ENCODE measurements at places on chromosomes 2 and 18.

GRCh38 chr2:64799592-64800252 is 146.0 kb upstream of the SERTAD2 start:
- DNase-seq = no peak

- DNase-seq = no peak
Measured at GRCh38 chr2:59204040-59204439, 962.9 kb upstream of the FANCL start.

DNA sequence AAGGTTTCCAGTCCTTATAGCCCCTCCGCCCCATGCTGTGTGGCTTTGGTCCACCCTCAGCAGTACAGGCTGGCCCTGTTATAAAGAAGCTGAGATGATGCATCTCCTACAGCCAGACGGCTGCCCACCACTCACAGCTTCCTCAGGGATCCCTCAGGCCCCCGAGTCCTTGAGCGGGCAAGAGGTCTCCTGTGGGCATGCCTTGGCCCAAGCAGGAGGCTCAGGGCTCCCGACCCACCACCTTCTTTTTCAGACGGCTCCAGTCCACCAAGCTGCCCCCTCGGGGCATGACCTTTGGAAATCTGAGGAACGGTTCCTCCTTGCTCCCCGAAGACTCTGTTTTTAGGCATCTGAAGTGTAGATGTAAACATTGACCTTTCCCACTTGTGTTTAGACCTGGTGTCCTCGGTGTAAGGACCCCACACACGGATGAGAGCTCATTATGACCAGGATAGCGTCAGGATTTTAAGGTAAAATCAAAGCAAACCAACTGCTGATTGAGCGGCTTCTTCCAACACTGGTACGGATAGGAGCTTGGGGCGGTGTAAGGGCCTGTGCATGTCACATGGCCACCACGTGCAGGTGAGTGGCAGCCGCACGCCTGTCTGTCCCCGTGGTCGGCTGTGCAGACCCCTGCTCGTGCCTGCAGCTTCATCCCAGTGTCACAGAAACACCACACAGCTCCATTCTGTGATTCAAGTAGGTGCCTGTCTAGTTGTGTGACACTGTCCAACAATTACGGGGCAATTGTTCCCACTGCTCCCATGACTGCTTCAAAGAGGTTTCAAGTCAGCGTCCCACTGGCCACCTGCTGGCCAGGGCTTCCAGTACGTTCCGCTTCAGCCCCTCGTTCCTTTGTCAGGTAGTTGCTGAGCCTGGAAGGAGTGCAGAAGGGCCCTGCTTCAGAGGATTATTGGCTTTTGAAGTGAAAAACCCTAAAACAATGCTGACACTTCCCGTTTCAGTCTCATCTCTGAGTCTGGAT is 74.7 kb downstream of the NDUFA10 start:
- DNase-seq = no peak

DNA sequence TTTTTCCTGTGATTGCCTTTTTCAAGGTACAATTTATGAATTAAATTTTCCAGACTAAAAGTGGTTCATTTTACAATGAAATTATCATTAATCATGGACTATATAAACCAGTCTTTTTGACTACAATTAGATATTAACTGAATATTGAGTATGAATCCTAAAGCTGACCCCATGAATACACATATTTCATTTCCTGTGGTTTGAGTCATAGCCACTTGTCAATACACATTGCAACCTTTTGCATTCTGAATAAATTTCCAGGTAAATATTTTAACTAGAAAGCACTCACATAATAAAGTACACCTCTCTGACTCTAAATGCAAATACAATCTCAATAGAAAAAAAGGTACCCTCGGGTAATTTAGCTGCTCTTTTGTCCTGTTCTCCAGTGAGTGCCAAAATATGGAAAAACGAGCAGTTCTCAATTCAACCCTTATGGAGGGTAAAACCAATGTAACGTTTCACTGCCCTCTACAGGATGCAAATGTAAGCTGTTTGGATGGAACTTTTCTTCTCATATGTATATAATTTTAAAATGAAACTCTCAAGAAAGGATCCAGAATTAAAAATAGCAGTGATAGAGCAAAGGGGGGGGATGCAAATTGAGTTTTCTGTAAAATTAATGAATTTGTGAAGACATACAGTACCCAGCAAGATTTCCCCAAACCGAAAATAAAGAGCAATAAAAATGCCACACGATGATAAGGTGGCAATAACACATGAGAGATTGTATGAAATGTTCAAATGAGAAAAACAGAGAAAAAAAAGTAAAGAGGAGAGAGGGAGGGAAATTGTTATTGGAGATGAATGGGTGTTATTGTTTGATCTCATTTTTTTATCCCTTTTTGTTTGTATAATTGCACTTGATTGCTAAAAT is 1795.7 kb upstream of the PIK3C3 start:
- DNase-seq = no peak

GRCh38 chr2:217275091-217275490 is 415.2 kb upstream of the TNP1 start:
- DNase-seq = no peak

- DNase-seq = no peak
Measured at GRCh38 chr2:204538182-204539018, 6.9 kb upstream of the PARD3B start.

- no peak for DNase-seq
Measured at GRCh38 chr2:20645301-20645701, 5.6 kb downstream of the HS1BP3 start.

DNA sequence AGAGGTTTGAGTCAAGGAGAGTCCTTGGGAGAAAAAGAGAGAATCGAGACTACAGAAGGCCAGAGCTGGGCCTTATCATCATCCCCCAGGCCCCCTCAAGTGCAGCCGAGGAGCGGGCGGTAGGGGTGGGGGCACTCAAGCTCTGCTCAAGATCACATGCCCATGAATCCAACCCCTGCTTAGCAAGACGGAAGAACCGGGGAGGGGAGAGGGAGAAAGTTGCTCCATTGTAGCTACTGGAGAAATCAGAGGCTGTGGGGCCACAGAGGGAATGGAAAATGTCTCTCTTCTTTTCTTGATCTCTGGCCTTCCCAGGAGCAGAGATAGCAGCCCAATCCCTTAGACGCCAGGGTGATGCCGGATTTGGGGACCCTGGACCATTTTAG is 14.6 kb downstream of the SLC4A3 start:
- no peak for DNase-seq

DNA sequence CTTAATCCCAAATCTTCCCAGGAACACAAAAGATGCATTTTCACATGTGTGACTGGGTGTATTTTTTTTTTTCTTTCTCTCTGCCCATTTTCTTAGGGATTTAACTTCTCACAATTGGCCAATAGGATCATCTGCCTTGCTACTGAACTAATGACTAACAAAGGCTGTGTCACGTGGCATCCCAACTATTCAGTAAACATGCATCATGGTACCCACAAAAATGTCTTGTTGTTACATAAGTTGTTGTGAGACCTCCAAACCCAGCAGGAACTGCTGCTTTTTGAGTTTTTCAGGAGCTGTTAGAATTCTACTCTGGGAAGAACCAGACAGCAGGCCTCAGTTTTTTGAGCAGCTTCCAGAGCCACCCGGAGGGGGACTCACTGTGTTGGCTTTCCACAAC is 31.9 kb downstream of the GAD1 start:
- DNase-seq = no peak

DNA sequence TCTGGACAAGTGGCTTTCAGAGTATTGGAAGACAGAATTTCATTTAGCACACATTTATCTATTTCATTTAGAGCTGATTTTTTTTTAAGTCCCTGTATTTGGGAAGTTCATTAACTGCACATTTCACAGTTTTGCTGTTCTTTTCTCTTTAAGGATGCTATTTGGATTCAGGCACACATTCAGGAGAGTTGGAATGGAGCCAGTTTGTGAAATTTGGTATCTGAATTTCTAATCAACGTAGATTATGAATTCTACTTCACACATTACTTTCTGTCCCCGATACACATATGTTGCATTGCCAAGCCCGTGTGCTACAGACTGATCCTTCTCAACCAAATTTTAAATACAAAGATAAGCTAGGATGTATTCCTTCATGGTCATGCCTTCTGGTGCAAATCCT is 503.9 kb downstream of the IRS1 start:
- no peak for DNase-seq

DNA sequence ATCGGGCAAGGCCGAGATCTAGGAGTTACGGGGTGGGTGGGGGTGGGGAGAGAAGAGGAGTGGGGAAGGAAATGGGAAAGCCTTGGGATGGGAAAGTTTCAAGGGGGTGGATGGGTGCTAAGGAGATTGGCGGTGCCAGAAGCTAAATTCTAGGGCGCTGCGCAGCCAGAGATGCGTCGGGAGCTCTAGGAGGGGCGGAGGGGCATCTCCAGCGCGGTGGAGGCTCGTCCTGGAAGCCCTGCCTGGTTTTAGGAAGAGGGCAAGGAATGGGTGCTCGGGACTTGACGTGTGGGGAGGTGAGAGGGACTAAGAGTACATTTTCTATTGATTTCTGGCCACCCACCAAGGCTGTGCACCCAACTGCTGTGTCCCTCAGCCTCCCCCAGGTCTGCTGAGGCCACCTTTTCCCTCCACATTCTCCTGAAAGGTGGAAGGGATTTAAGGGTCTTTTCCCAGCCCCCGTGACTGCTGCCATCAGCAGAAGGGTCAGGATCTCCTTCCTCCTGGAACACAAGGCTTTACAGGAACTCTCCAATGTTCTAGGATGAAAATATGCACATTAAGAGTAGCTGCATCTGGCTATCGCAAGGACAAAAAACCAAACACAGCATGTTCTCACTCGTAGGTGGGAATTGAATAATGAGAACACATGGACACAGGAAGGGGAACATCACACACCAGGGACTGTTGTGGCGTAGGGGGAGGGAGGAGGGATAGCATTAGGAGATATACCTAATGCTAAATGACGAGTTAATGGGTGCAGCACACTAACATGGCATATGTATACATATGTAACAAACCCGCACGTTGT is 1.4 kb downstream of the C2orf72 start:
- DNase-seq = no peak

GRCh38 chr18:34773961-34774766 is 64.1 kb downstream of the DTNA start:
- no peak for DNase-seq

- no peak for DNase-seq
Measured at GRCh38 chr2:173258701-173259100, 96.0 kb upstream of the CDCA7 start.

DNA sequence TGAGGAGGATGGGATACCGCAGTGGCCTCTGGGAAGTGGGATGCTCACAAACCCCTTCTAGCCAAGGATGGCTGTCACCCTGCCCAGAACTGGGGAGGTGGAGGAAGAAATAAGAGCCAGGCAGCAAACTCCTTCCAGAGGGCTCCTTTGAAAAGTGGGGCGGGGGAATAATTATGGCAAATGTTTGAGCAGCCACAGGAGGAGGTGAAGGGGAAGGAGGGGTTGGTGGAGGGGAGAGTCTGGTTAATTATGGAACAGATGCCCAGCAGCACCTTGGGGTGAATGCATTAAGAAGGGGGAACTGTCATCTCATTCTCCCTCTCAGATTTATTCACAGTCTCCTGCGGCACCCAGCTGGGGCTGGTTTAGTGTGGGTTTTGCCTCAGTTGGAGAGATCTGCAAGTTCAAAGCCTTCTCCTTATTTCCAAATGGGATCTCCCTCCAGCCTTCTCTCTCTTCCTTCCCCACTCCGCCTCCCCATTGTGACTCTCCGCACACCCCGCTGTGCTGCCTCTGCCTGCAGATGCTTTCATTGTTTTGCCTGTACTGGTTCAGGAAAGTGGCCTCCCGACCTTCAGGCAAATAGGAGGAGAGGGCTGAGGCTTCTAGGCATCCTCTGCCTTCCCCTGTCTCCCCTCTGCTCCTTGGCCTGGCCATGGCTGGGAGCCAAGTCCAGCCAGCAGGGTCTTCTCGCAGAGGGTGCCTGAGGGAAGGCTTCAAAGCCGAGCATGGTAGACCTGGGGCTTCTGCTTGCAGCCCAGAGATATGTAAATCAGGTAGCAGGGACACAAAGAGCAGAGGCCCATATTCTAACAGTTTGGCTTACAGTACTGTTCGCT is 457.2 kb upstream of the MEX3C start:
- no peak for DNase-seq

GRCh38 chr18:70981400-70982140 is 692.7 kb downstream of the SOCS6 start:
- no peak for DNase-seq

DNA sequence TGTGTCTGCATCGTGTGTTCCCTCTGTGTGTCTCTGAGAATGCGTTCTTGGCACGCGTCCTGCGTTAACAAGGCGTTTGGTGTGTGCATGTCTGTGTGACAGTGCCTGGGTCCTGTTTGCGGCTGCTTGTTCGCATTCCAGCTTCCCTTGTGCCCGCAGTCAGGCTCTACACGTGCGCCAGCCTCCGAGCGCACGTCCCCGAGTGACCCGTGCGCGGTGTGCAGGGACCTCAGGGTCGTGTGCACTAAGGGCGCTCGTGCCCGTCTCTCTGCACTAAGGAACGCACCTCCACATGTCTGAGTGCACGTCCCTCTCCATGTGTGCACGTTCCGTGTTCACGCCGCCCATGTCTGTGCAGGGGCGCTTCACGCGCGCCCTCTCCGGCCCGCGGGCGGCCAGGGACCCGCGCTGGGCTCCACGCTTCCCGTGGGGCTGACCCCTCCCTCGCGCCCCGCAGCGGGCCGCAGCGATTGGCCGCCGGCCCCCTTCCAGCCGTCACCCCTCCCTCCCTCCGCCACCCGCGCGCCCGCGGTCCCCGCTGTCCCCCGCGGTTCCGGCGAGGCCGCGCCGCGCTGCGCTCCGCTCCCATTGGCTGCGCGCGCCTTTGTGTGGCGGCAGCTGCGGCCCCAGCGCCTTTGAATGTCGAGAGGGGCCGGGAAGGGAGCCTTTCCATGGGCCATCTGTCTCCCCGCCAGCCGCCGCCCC is 229.4 kb downstream of the HAUS1 start:
- no peak for DNase-seq

DNA sequence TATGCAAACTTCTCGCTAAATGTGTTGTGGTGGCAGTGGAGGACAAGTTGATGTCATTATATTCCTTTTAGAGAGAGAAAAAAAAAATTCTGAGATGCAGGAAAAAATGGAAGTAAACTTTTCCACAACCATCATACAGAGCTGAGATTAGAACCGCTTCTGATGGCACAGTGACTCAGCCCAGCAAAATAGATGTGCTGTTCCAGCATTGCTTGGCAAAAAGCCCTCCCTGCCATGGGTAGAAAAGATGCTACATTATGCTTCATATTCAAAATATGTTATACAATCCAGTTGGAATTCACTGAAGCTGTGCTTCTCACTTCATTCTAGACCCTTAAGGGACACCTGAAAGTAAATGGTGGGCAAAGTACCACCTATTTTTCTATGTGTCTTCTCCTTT is 1047.6 kb upstream of the FANCL start:
- DNase-seq = no peak

GRCh38 chr2:45570671-45571334 is 40.3 kb downstream of the SRBD1 start:
- DNase-seq = no peak

DNA sequence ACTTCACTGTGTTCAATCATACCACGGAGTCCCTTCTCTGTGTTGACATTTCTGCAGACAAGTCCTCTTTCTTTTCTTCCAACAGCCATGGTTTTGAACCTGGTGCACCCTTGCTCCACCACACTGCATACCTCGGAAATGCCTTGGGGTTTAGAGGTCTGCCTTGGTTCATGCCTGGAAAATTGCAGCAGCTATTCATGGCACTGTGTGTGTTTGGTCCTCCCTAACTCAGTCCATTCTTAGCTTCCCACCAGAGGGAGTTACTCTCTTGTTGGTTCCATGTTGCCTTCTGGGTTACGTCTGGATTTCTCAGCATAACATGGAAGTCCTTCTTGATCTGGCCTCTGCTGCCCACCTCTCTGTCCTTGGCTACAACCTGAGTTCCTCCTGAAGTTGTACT is 206.0 kb downstream of the FHOD3 start:
- no peak for DNase-seq

Data from activated T-helper 9 cell treated with anti-CD3 and anti-CD28 coated beads, Interleukin-2, amount 50 U/mL, for 16 hours (primary cell).